ENCODE measurements at places on chromosomes 7 and 10.

DNA sequence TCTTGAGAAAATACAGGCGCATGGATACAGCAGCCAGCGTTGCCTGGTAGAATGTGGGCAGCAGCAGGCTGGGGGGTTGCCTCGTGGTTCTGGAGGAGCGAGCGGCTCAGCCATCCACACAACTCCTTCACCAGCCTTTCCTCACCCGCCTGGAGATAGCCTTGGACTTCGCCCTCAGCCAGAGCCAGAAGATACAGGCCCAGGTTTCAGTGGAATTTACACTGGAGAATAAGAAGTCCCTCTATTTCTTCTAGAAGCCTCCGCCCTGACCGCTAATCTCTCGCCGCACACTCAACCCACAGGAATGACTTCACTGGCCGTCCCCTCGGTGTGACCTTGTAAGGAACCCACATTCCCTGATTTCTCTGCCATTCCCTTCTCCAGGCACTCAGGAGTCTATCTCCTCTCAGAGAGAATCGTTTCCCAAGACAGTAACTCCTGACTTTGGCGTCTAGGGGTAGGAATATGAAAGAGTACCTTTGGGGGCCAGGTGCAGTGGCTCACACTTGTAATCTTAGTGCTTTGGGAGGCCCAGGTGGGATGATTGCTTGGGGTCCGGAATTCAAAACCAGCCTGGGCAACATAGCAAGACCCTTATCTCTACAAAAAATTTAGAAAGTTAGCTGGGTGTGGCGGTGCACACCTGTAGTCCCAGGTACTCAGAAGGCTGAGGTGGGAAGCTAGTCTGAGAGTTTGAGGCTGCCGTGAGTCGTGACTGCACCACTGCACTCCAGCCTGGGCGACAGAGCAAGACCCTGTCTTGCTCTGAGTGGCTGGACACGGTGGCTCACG is 52.0 kb upstream of the ECHDC3 start:
- DNase-seq: no peak

GRCh38 chr7:39461263-39461820 is 104.9 kb upstream of the YAE1 start:
- DNase-seq: no peak

- DNase-seq: no peak
These were observed 35.8 kb upstream of the LYZL1 start for GRCh38 chr10:29252811-29253689.

DNA sequence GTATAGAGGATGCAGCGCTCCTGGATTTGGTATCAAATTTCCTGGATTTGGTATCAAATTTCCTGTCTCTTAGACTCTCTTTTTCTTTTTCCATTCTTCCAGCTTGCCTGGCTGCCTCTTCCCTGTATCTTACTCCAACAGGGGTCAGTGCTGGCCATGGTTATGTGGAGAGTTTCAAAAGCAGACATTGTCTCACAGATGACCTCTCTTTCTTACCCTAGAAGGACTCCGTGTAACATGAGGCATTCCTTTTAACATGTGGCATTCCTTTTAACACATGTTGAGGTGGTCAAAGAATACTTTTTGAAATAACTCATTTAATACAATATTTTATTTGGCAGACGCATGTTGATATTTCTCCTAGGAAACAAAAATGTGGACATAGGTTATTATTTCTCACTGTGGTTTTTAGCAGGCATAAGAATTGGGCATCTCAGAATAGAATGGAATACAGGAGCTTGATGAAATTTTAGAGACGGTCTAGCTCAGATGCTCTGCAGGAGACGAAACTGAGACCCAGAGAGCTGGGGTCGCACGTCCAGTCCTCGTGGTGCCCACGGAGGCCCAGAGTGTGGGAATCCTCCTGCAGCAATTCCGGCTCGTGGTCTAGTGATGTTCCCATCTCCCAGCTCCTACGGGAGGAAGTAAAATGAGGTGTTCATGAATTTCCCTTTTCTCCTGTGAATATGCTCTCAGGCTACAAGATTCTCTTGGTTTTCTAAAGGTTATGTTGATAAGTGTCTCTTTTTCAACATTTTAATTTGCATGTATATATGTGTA is 59.6 kb upstream of the PITRM1 start:
- DNase-seq: no peak

DNA sequence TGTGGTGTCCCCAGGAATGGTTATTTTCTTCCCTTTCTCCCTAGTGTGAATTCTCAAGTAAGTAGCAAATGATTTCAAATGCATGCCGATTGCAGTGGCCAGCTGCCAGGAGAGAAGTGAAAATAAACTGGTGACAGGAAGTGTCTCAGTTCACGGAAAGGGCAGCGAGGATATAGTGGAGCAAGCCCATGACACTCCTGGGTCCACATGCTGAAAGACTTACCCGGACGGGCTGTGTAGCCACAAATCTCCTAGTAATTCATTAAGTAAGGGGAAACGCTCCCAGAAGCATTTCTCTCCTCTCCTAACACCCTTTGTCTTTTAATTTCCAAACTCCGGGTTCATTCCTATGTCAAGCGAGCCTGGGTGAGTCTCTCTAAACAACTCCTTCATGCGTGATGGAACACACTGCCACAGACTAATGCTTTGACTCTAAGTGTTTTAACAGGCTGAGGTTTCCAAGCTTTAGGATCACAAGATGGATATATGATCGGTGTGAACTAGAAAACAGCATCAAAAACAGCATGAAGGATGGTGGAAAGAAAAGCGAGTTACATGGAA is 125.6 kb downstream of the CYP26A1 start:
- no peak for DNase-seq

DNA sequence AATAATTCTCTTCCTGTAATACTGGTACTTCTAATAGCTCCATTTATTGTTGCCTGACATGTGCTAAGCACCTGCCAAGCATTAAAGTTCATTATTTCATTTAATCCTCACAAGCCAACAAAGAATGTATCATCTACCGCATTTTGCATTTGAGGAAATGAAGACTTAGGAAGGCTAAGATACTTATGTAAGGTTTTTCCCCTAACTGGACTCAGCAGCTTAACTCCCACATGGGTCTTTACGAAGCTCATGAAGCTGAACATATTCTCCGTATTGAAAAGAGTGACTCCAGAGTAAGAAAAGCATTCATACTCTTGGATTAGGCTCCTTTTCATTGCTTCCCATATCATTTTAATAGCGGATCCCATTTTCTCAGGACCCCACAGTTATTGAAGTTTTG is 155.7 kb upstream of the TMEM72 start:
- no peak for DNase-seq

DNA sequence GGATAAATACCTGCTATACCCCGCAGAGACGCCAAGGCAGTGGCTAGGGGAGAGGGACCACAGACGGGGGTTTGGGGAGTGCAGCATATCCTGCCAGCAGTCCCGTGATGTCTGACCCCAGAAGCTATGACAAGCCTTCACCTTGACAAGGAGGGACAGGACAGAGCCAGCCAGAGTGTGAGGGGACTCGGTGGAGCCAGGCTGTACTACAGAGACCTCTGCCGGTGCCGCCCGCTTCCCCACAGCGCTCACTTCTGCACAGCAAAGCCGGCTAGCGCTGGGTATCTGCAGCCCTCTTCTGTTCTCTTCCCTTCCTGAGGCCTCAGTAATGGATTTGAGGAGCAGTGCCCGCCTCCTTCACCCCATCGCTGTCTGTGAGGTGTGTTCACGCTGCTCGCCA is 47.0 kb upstream of the PFKP start:
- no peak for DNase-seq

GRCh38 chr10:76231286-76231934 is 800.0 kb downstream of the LRMDA start:
- no peak for DNase-seq

GRCh38 chr7:4883372-4884144 is at the start of gene RADIL:
TSS of gene RADIL (minus strand) at chr7:4883716. CDS start at chr7:4878139, 5,577 bp downstream.
- DNase-seq: peak; percentile 82

DNA sequence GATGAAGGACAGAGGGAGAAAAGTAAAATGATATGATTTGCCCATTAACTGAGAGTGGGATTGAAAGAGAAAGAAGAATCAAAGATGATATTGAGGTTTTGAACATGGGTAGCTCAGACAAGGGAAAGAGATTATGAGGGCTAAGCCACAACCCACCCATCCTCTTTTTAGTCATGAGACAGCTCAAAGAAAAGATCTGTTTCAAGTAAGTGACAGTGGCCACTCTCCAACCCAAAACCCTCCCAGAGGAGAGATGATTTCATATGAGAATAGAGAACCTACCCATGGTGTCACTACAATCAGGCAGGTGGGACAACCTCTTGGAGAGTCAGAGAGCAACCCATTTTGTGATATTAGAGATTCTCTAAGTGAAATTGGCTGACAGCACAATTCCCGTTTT is 32.2 kb downstream of the PLXNA4 start:
- no peak for DNase-seq

Data from T-helper 2 cell (primary cell).